ENCODE measurements at places on chromosomes 5 and 9. TPM values are rescaled to one million over a fixed set of nuclear protein-coding genes. Genes with fewer than 3 reads are reported as not detected.
A peak's percentile ranks its signal among the peaks of the same experiment; 100 is the strongest.

DNA sequence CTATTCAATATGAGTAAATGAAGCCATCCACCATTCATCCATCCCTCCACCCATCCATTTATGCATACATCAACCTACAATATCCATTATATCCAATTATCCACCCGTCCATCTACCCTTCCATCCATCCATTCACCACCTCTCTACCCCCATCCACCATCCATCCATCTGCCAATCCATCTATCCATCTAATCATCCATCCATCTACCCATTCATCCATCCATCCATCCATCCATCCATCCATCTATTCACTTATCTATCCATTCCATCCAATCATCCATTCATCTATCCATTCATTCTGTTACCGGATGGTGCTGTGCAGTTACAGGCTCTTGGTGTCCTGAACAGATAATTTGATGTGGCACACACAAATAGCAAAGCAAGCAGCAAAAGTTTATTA is 10.7 kb downstream of the PAEP start:
- DNase-seq = no peak
- no peak overlapping the region for H3K4me3 ChIP-seq
- H3K36me3 ChIP-seq = no peaks in the 10 kb centered on the region

DNA sequence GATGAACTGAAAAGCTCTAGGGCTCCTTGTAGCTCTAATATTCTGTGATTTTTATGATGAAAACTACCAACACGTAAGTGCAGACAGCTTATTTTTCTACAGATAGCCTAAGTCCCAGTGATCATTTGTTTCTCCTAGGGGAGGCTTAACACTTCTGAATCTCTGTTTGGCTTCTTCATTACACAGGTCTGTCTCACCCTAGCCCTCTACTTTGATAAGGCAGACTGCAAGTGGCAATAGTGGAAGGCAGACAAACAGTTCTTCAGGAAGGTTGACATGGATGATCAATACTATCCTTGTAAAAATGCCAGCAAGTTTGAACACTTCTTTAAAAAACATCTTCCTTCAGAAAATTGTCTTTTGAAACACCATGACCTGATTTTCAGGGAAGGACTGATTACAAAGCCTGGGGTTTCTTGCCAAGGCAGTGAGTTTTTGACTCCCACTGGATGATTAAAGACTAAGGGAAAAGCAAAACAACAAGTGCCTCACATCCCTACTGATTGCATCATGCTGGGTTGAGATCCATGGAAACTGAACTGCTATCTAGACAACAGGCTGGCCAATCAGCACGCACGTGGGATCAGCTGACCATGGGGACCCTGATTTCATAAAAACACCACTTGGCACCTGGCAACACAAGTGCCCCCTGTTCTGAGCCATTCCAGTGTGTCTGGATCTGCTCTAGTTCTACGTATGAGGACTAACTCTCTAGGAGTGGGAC is 212.2 kb downstream of the SMARCA2 start:
- no peak overlapping the region for H3K27ac ChIP-seq
- DNase-seq = peak; percentile 67

Gene PRRT1B
- not detected for total RNA-seq

Gene TEX53
- not detected for total RNA-seq
